ENCODE measurements at places on chromosomes 12 and 14.

- DNase-seq: no peak
Measured at GRCh38 chr12:12599750-12600643, 11.7 kb upstream of the CREBL2 start.

DNA sequence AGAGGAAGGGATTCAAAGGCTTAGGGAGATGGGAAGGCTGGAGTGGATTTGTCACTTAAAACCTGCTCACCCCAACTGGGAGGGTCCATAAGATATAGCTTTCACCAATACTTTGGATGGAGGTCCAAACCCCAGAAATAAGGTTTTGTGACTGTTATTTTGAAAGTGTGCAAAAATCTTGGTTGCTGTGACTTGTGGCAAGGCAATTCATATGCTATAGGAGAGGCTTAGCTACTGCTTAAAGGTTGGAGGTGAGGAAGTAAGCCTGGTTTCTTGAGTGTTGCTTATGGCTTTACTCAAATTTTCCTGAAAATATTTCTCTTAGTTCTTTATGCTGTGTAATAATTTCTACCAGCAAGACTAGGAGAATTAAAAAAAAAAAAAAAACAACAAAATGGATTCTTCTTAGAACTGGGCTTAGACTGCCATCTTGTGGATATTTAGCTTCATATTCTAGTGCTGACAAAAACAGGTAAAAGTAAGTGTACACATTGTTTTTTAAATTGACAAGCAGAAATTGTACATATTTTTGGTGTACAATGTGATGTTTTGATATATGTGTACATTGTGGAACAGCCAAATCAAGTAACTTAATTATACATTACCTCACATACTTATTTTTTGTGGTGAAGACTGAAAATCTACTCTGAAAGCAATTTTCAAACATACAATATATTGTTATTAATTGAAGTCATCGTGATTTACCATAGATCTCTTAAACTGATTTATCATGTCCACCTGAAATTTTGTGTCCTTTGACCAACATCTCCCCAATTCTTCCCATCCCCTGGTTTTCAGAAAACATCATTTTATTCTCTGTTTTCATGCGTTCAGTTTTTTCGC lies 23.0 kb downstream of the PDE6H start:
- peak; percentile 73 for DNase-seq

DNA sequence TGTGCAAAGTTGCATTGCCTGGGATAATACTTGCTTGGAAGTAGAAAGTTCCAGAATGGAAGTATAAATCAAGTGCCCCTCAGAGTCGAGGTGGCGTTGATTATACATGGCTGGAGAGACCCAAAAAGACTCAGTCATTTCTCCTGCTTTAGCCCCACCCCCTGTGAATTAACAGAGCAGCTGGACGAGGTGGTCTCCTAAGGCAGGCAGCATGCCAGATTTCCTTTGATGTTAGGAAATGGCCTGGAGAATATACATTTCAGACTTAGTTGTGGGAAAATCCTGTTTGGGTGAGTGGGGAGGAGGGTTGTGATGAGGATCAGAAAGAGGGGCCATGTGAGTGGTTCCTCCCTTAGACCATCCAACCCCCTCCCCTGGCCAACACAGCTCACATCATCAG lies 406.1 kb upstream of the TMPO start:
- no peak for DNase-seq

GRCh38 chr12:130438711-130439110 lies 101.0 kb downstream of the PIWIL1 start:
- DNase-seq: no peak

- no peak for DNase-seq
Measured at GRCh38 chr12:3376779-3377455, 114.1 kb upstream of the PRMT8 start.

DNA sequence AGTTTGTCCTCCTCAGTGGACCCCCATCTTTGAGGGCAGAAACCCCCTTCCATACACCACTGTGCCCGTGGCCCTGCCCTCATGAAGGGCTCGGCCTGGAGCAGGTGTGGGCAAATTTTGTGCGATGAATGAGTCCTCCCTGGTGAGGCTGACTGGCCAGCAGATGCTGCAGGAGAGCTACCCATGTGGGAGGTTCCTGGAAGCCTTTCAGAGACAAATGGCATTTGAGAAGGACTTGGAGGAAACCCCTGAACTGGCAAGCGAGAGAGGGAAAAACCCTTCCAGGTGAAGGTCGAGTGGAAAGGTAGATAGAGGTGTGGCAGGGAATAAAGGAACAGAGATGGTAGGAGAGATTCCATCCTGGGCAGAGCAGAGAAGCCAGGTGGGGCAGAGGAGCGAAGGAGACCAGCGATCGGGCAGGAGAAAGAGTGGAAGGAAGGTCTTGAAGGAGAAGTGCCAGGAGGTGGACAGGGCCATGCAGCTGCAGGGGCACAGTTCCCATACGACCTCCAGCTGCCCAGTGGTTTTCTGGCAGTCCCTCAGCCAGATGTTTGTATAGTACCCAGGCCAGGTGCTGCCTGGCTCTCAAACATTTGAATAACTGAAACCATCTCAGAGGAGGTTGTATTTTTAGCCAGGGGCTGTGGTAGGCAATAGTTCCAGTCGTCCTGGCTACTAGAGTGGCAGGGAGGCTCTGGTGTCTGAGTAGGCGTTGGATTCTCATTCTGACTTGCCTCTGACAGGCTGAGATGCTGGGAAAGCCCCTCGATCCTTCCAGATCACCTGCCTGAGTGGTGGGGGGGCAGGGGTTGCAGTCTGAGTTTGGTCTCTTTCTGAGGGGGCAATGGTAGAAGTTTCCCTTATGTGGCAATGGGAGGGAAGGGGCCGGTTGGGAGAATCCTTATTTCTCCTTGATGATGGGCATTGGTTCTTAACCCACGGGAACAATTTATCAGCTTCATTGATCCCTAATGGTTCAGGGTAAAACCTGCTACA lies 40.1 kb downstream of the FBXL14 start:
- DNase-seq: no peak

GRCh38 chr12:93520454-93520853 lies 52.0 kb upstream of the SOCS2 start:
- no peak for DNase-seq

- no peak for DNase-seq
Measured at GRCh38 chr12:82996168-82996812, 309.6 kb downstream of the TMTC2 start.

- no peak for DNase-seq
Measured at GRCh38 chr14:96811985-96812667, 14.9 kb downstream of the VRK1 start.

- DNase-seq: no peak
Measured at GRCh38 chr14:89862856-89863255, 91.7 kb downstream of the EFCAB11 start.

- no peak for DNase-seq
Measured at GRCh38 chr14:90970167-90970600, 90.3 kb downstream of the RPS6KA5 start.

- no peak for DNase-seq
Measured at GRCh38 chr12:3140284-3140683, 63.1 kb downstream of the TSPAN9 start.

- DNase-seq: no peak
Measured at GRCh38 chr12:25574761-25575160, 21.7 kb upstream of the LMNTD1 start.

DNA sequence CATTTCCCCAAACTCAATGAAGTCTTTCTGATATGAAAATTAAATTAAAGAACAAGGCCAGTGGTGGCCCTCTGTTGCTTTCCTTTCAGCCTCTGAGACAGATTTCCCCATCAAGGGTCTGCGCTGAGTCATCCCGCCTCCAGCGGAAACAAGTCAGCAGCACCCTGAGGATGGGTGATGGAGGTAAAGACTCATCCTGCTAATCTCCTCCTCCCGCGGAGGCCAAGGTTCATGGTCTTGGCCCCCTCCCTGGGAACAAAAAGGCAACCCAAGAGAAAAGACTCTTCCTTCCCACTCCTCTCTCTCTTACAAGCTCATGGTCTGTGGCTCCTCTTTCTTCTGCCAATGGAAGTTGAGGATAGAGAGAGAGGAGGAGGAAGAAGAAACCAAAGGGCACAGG lies 9.0 kb upstream of the NUMB start:
- DNase-seq: no peak

- DNase-seq: no peak
Measured at GRCh38 chr12:56980941-56981530, 23.6 kb upstream of the RDH16 start.

- peak; percentile 70 for DNase-seq
Measured at GRCh38 chr14:69475194-69475818, 9.2 kb upstream of the PLEKHD1 start.

GRCh38 chr14:89371585-89372511 lies 45.2 kb downstream of the FOXN3 start:
- no peak for DNase-seq

DNA sequence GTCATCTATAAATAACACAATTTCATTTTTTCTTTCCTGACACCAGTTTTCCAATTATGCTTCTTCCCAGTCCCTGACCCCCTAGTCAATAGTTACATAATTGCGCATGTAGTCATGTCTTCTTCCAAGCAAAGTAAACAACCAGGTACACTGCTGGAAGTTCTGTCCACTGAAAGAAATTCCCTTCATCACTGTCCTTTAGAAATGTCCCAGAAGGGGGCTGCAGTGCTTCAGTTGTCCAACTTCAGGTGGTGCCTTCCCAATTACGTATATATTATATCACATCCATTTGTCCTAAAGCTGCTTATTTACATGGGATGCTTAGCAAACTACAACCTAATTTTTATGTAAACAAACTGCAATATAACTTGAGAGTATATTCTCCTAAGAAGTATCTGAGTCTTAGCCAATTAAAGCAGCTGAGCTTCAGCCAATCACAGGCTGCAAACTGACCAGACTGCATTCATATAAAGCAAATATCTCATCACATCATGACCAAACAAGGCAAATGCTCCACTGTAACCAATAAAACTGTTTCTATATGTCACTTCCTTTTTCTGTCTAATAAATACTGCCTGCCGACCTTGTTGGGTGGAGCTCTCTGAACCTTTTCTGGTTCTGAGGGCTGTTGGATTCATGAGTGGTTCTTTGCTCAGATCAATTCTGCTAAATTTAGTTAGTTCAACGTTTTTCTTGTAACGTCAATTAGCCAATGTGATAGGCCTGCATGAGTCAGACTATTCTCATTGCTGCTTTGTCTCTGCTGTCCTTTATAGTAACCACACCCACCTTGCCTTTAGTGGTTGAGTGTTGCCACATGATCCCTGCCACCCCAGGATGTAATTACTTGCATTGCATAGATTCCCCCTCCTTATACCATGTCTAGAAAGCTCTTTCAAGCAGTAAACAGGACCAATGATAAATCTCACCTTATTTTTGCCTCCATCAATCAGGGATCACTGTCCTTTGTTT lies 239.3 kb downstream of the ALG10B start:
- DNase-seq: peak; percentile 65

- no peak for DNase-seq
Measured at GRCh38 chr12:117344716-117345115, 16.7 kb downstream of the NOS1 start.

DNA sequence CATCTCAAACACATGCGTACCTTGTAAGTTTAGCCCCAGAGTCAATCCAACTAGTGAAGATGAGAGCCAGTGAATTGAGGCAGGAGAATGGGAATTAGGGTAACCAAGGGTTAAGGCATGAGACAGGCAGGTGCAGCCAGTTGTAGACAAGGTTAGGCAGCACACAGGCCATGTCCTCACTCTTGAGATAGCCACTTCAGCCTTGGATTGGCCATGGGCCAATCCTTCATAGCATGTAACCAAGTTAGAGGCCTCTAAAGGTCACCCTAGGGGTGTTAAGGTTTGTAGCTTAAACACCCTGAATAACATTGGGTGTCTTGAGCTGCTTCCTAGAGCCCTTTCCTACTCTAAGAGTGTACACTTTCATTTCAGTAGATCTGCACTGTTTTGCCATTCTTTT lies 208.2 kb upstream of the RBM19 start:
- no peak for DNase-seq

DNA sequence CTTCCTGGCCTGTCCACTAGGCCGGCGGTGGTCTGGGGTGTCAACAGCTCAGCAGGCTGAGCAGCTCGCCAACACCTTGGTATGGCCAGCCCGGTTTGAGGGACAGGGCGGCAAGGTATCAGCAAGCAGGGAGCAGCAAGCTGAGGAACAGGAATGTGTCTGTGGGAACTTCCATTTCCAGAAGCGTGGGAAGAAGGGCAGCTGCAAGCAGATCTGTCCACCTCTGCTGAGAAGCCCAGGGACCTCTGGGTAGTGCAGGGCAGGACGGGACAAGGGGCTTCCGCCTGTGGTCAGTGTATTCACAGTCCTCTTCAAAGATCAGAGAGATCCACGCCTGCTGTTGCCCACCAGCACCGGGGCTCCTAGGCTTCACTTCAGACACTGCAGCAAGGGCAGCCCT lies 36.0 kb downstream of the ACTN1 start:
- DNase-seq: no peak

- no peak for DNase-seq
Measured at GRCh38 chr14:100466111-100466856, 120.9 kb downstream of the BEGAIN start.

GRCh38 chr12:112386726-112387125 lies 4.5 kb upstream of the HECTD4 start:
- peak; percentile 11 for DNase-seq

DNA sequence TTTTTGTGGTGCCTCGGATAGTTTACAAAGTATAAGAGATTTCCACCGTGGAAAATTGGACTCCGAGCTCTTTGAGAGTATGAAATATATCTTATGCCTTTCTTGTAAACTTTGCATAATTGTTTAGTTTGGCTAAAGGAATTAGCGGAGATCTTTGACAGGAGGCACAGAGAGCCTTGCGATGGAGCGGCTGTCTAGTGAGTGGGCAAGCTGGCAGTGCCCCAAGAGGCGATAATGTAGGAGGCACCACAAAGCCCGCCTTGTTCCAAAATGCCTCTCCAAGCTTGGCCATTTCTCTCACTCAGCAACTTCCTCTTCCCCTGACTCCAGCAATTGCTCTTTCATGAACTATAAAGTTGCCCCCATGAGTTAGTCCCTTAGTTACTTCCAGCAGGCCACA lies 270.1 kb upstream of the PRICKLE1 start:
- no peak for DNase-seq

DNA sequence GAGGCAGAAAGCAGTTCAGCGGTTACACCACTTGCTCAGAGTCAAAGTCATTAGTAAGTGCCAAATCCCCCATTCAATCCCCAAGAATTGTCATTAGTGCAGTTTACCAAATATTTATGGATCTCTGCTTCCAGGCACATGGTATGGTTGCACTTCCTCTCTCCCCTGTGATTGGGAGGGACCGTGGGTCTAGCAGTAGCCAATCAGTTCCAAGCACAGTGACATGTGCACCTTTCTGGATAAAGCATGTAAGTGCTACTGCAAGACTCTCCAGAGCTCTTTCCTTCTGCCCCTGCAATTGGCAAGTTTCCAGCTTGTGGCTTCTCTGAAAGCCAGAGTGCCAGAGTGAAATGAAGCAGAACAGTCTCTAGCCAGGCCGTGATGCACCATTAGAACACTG lies 85.3 kb upstream of the FLRT2 start:
- DNase-seq: peak; percentile 82

Measured in H4 (cell line).